GM04503 (cell line): ENCODE measurements at places on chromosomes 3 and 15.

DNA sequence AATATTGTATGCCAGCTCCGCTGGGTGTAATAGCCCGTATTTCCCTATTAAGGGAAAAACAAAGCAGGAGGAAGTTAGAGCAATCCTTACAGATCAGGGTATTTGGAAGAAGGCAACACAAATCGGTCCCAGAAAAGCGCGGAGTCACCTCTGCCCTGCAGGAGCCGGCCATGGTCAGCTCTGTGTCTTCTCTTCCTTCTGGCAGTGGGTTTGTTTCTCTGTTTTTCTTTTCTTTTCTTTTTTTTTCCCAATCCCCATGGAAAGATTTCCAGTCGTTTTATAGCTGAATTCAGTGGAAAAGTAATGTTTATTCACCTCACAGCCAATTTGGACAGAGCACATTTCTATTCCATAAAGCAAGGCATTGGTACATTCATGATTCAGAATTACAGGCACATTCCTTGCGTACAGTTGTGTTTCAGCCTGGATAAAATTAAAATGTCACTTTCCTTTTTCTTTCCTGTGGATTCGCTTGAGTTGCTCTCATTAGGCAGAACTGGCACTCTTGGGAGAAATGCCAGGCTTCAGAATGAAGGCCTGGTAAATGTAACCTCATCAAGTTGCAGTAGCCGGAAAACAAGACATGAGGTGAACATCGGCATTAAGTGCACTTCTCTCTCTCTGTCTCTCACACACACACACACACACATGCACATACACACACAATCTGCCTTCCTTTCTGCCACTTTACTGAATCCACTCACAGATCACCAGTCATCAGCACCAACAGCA, 204.5 kb upstream of the UBE2E1 start:
- no peak for DNase-seq

- no peak for DNase-seq
Measured at GRCh38 chr3:10532939-10533736, 27.8 kb upstream of the ATP2B2 start.

GRCh38 chr3:190044974-190045373, 75.7 kb downstream of the P3H2 start:
- DNase-seq = no peak

GRCh38 chr3:50737193-50737905, 62.6 kb downstream of the DOCK3 start:
- no peak for DNase-seq
